ENCODE measurements at places on chromosomes 7 and 10. TPM values are rescaled to one million over a fixed set of nuclear protein-coding genes. Genes with fewer than 3 reads are reported as not detected.

Gene GHRHR
- total RNA-seq, result not detected

Gene SPDYE9
- total RNA-seq, result not detected

Gene MKI67
- 148 TPM for total RNA-seq

Gene PTEN
- 79.2 TPM for total RNA-seq

Gene ARL5B
- total RNA-seq, result 14.0 TPM

Gene GPER1
- 5.7 TPM for total RNA-seq

Gene RBM20
- 0.80 TPM for total RNA-seq

Gene TET1
- 0.57 TPM for total RNA-seq

Gene CHST15
- 10.2 TPM for total RNA-seq

Gene RET
- 1.9 TPM for total RNA-seq

Gene CPN1
- total RNA-seq, result not detected

DNA sequence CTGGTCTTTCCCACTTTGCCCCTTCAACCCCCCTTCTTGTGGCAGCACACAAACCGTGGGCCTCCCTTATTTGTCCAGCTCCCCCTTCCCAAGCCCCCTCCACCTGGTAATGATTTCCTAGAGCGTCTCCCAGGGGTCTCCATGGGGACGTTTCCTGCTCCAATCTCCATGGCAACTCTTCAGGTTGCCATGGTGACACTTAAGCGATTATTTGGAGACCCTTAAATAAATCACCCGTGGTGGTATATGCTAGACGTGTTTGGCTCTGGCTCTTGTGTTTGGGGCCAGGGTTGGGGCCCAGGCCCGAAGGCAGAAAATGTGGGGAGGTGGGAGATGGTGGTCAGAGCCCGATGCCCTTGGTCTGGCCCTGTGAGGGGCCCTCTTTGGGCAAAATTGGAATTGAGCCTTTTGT is 41.1 kb upstream of the DLG5 start:
- DNase-seq, result no peak
- no peaks in the 10 kb centered on the region for H3K27me3 ChIP-seq
- H3K27ac ChIP-seq, result no peak overlapping the region

- DNase-seq, result no peak
- H3K27ac ChIP-seq, result no peak overlapping the region
- no peak overlapping the region for H3K4me3 ChIP-seq
- H3K27me3 ChIP-seq, result no peaks in the 10 kb centered on the region
These were observed 176.5 kb upstream of the INHBA start for GRCh38 chr7:41879403-41879802.

GRCh38 chr7:32881074-32881982 is 10.2 kb downstream of the KBTBD2 start:
- H3K27ac ChIP-seq, result no peak overlapping the region
- no peak for DNase-seq
- H3K36me3 ChIP-seq, result no peaks in the 10 kb centered on the region
- H3K27me3 ChIP-seq, result no peaks in the 10 kb centered on the region
- no peaks in the 10 kb centered on the region for H3K4me1 ChIP-seq
- no peak overlapping the region for H3K4me3 ChIP-seq

- H3K36me3 ChIP-seq, result no peaks in the 10 kb centered on the region
- no peaks in the 10 kb centered on the region for H3K4me1 ChIP-seq
- no peak for DNase-seq
- no peaks in the 10 kb centered on the region for H3K27me3 ChIP-seq
- no peak overlapping the region for H3K27ac ChIP-seq
These were observed 171.3 kb downstream of the MAGI2 start for GRCh38 chr7:79282070-79282694.

DNA sequence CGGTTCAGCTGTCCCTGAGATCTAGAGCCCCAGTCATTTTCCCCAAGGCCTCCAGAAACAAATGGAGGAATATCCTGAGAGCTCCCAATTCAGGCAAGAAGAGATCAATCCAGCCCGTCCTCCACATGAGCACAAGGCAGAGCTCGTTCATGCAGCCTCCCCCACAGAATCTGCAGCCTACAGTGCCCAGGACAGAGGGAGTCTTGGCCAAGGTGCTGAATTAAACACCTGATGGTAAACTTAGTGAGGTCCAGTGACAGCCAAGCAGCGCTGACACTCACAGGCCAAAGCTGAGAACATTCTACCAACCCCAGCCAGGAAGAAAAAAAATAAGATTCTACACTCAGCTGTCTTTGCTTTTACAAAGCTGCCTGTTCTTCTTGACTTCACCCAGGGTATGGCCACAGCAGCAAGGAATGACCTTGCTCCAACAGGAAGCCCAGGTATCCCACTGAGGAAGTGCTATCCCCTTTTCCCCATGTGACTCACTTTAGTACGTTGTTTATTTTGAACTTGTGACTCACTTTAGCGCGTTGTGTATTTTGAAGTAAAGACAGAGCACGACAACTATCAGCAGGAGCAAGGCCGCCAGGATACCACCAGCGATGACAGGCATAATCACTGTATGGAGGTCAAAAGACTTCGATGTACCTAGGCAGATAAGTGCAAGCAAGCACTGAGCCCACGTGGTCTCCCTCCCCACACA is 4.4 kb upstream of the CUZD1 start:
- no peaks in the 10 kb centered on the region for H3K36me3 ChIP-seq
- no peak overlapping the region for H3K4me3 ChIP-seq
- H3K27ac ChIP-seq, result no peak overlapping the region
- no peaks in the 10 kb centered on the region for H3K27me3 ChIP-seq
- DNase-seq, result no peak

- DNase-seq, result no peak
- H3K36me3 ChIP-seq, result no peaks in the 10 kb centered on the region
- H3K27me3 ChIP-seq, result no peaks in the 10 kb centered on the region
- H3K27ac ChIP-seq, result no peak overlapping the region
- H3K4me1 ChIP-seq, result no peaks in the 10 kb centered on the region
- no peak overlapping the region for H3K4me3 ChIP-seq
These were observed 41.7 kb downstream of the CHCHD3 start for GRCh38 chr7:133040178-133040577.

- peak; percentile 43 for DNase-seq
- peak overlapping the region; percentile 72 for H3K4me3 ChIP-seq
- no peaks in the 10 kb centered on the region for H3K36me3 ChIP-seq
- H3K27me3 ChIP-seq, result no peaks in the 10 kb centered on the region
- H3K4me1 ChIP-seq, result peaks cover 5% of the 10 kb centered on the region
These were observed 75.1 kb downstream of the ANKRD61 start for GRCh38 chr7:6106140-6106904.

DNA sequence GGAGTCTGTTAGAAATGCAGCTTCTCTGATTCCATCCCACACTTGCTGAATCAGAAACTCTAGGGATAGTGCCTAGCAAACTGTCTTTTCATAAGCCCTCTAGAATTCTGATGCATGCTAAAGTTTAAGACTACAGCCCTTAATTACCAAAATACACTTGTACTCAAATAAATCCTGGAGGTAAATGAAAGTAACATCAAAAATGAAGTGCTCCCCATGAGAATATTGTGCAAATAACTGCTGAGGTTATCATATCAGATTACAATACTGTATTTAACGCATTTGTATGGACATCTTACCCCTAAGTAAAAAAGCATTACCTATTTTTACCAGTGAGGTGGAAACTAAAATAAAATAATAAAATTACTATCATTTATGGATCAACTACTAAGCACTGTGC is 104.7 kb downstream of the CHCHD3 start:
- H3K36me3 ChIP-seq, result no peaks in the 10 kb centered on the region
- H3K4me1 ChIP-seq, result no peaks in the 10 kb centered on the region
- no peak overlapping the region for H3K27ac ChIP-seq
- DNase-seq, result no peak

DNA sequence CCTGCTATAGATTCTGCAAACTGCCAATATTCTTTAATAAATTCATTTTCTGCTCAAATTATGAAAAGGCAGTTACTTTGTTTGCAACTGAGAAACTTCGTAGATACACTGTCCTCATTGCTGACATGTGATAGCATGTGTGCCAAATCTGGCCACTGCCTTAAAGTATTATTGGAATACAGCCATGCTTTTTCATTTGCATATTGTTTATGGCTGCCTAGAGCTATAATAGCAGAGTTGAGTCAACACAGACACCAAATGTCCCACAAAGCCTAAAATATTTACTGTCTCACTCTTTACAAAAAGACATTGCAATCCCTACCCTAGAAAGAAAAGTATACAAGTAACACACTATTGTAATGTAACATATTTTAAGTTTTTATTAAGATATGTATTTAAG is 647.4 kb downstream of the XPNPEP1 start:
- no peaks in the 10 kb centered on the region for H3K36me3 ChIP-seq
- no peaks in the 10 kb centered on the region for H3K27me3 ChIP-seq
- no peaks in the 10 kb centered on the region for H3K4me1 ChIP-seq
- no peak overlapping the region for H3K27ac ChIP-seq
- no peak overlapping the region for H3K4me3 ChIP-seq

DNA sequence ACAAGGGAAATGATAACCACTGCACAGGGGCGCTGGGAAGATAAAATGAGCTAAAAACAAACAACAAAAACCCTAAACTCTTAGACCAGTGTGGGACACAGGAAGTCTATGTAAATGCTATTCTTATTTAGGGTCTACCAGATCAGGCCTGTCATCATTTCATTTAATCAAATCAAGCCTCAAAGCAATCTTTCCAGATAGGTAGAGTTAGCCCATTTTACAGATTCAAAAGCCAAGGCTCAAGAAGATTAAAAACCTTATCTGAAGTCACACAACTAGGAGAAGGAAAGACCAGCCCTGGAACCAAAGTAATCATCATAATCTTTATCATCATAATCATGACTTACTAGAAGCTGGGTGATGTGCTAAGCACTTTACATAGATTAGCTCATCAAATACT is 4.7 kb downstream of the NOD1 start:
- H3K27ac ChIP-seq, result no peak overlapping the region
- H3K4me3 ChIP-seq, result no peak overlapping the region
- peaks cover 14% of the 10 kb centered on the region for H3K4me1 ChIP-seq
- DNase-seq, result no peak

DNA sequence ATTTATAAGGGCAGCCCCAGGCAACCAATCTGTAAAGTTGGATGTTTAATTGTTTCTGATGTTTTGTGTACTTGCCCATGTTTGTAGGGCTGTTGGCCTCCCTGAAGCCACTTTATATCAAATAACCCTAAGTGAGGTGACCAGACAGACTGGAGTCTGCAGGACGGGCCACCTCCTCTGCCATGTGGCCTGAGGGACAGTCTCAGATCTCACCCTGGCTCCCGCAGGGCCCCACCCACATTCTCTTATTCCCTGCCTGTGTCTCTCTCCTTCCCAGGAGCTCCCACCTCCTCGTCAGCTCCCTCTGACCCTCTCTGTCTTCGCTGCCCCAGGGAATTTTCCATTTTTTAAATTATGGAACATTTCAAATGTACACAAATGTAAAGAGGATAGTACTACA is 9.5 kb upstream of the C10orf71 start:
- no peak overlapping the region for H3K4me3 ChIP-seq
- H3K27ac ChIP-seq, result no peak overlapping the region
- no peaks in the 10 kb centered on the region for H3K27me3 ChIP-seq
- H3K4me1 ChIP-seq, result no peaks in the 10 kb centered on the region
- no peak for DNase-seq

DNA sequence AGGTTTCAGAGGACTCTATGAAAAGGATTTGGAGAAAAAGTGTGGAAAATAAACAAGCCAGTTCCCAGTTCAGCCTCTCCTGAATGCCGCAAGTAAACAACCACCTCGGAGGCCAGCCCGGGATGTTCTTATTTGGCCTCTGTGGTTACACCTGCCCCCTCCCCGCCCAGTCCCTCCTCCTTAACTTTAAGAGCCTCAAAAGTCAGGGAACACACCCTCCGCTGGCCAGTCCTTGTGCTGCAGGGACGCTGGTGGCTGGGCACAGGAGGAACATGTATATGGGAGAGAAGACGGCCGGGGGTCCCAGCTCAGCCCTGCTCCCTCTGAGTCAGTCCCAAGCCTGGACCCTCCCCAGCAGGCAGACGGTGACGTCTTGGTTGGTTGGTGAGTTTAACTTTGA is 6.1 kb downstream of the CHST3 start:
- H3K4me1 ChIP-seq, result peaks cover 1% of the 10 kb centered on the region
- H3K27ac ChIP-seq, result no peak overlapping the region
- peaks cover 5% of the 10 kb centered on the region for H3K27me3 ChIP-seq
- H3K36me3 ChIP-seq, result no peaks in the 10 kb centered on the region

DNA sequence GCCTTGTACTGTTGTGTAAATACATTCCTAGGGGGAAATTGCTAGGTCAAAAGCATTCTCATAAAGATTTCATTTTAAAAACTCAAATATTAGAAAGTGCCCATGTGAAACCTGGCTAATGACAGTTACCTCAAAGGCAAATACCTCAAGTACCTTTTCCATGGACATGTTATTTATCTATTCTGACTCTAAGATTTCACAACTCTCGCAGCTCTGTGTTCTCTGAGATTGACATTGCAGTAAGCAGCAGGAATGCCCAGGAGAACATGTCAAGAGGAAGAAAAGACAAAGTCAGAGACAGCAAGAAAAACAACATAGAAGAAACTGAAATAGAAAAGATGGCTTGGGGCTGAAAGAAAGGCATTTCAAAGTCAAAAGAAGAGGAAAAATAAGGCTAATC is 187.4 kb downstream of the CYP26A1 start:
- no peaks in the 10 kb centered on the region for H3K27me3 ChIP-seq
- no peak overlapping the region for H3K27ac ChIP-seq
- no peak for DNase-seq
- no peaks in the 10 kb centered on the region for H3K4me1 ChIP-seq
- H3K36me3 ChIP-seq, result no peaks in the 10 kb centered on the region
- H3K4me3 ChIP-seq, result no peak overlapping the region

DNA sequence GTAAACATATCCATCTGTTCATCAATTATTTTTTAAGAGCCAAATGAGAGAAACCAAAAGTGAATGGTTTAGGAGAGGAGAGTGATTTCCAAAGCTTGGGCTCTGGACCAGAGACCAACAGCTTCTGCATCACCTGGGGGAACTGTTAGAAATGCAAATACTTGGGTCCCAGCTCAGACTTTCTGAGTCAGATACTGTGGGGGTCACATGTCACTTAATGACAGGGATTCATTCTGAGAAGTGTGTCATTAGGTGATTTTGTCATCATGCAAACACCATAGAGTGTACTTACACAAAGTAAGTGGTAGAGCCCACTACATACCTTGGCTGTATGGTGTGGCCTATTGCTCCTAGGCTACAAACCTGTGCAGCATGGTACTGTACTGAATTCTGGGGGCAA is 128.5 kb upstream of the PRR15 start:
- no peaks in the 10 kb centered on the region for H3K4me1 ChIP-seq
- no peaks in the 10 kb centered on the region for H3K36me3 ChIP-seq
- H3K27ac ChIP-seq, result no peak overlapping the region
- no peaks in the 10 kb centered on the region for H3K27me3 ChIP-seq
- no peak for DNase-seq
- no peak overlapping the region for H3K4me3 ChIP-seq

DNA sequence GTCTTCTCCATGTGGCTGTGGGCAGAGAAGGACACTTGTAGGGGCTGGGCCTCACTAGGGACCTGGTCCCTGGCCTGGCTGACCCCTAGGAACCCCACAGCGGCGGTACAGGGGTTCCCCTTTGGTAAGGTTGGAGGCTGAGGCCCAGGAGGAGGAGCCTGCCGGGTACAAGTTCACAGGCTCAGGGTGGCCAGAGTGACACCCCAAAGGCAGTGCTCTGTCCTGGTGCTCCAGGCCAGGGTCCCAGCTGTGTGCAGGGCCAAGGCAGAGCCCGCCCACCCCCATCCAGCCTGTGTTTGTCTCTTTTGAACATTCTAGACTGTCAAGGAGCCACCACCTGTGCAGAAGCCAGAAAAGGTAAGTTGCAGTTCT is 23.3 kb downstream of the ANTXRL start:
- no peaks in the 10 kb centered on the region for H3K27me3 ChIP-seq
- H3K36me3 ChIP-seq, result no peaks in the 10 kb centered on the region
- no peak overlapping the region for H3K4me3 ChIP-seq
- no peaks in the 10 kb centered on the region for H3K4me1 ChIP-seq

- H3K36me3 ChIP-seq, result no peaks in the 10 kb centered on the region
- DNase-seq, result no peak
- peaks cover 16% of the 10 kb centered on the region for H3K4me1 ChIP-seq
- peak overlapping the region; percentile 13 for H3K4me3 ChIP-seq
These were observed 43.8 kb downstream of the CYTH3 start for GRCh38 chr7:6228361-6229229.
